Activated CD8-positive, alpha-beta T cell treated with anti-CD3 and anti-CD28 coated beads for 36 hours (primary cell): ENCODE measurements at places on chromosomes 3 and 15. TPM values are rescaled to one million over a fixed set of nuclear protein-coding genes. Genes with fewer than 3 reads are reported as not detected.

The DUT gene
- total RNA-seq: 527 TPM

DNA sequence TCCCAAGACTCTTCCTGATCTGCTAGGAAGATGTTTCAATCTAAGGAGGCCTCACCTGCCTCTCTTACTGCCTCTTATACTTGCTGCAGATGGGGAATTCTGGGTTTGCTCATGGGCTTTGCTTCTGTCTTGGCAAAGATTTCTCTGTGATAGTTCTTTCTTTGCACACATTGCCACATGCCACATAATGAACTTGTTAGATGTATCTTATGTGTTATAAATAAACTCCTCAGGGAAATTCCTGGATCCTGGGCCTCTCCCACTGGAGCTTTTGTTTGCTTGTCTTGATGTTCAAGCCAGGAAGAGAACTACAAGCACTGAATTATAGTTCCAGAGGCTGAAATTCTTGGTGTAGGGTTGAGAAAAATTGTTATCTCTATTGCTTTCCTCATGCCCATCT, 12.2 kb downstream of the RTP1 start:
- DNase-seq: no peak

- no peak for DNase-seq
These were observed 324.9 kb upstream of the TGFBR2 start for GRCh38 chr3:30281526-30281925.

The WDR49 gene
- 0.29 TPM for total RNA-seq

- no peak for DNase-seq
These were observed 25.3 kb downstream of the RAD18 start for GRCh38 chr3:8938021-8938420.

The HGD gene
- total RNA-seq: 0.78 TPM

The AGBL1 gene
- not detected for total RNA-seq

The MRAS gene
- total RNA-seq: not detected

- no peak for DNase-seq
These were observed 30.9 kb downstream of the LRRC49 start for GRCh38 chr15:70923311-70924080.

The LRRIQ4 gene
- not detected for total RNA-seq

GRCh38 chr15:71650603-71651002, 159.8 kb upstream of the NR2E3 start:
- DNase-seq: no peak

GRCh38 chr3:149371001-149371722, 6.3 kb downstream of the TM4SF1 start:
- DNase-seq: no peak

The ALPK3 gene
- 0.16 TPM for total RNA-seq

GRCh38 chr3:75692061-75692460, 27.9 kb downstream of the FRG2C start:
- DNase-seq: no peak

DNA sequence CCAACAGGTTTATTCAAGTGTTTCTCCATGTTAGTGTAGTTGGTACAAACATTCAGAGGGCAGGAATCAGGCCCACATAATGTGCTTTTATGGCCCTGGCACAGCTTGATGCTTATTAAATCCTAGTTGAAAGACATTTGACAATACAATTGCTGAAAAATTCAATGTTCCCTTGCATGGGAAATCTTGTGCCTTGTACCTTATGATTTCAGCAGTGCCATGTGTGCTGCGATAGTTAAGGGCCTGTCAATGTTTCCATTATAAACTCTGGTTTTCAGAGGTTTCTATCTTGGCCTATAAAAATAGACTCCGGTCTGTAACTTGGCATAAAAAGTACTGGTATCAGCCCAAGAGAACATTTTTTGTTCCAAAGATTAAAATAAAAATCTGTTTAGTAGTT, 207.2 kb downstream of the TBC1D5 start:
- DNase-seq: no peak

DNA sequence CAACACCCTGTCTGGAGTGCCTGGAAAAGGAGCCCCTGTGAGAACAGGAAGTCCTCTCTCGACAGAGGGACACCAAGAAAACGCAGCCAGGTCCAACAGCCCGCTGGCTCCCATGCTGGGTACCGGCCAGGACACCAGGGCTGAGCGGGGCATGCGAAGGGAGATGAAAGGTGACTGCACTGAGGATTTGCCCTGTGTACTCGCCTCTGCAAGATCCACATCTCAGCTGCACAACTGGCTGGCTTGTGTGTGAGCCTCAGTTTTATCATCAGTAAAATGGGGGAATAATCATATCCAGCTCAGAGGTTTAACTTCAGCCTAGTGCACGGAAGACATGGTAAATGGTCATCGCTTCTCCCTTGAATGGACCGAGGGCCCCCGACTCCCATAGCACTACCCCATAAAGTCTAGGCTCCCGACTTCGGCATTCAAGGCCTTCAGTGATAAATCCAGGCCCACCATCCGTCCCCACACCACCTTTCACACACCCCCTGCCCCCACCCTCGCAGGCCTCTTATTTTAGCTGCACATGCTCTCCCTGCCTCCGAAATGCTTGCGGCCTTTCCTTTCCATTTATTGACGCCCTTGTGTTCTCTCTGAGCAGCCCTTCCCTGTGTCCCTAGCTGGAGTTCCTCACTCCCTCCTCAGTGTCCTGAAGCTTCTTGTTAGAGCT, 15.8 kb downstream of the ISG20 start:
- DNase-seq: no peak

The NR2E3 gene
- not detected for total RNA-seq

The CX3CR1 gene
- total RNA-seq: 0.34 TPM

GRCh38 chr15:47332481-47332880, 384.8 kb upstream of the SEMA6D start:
- DNase-seq: no peak

DNA sequence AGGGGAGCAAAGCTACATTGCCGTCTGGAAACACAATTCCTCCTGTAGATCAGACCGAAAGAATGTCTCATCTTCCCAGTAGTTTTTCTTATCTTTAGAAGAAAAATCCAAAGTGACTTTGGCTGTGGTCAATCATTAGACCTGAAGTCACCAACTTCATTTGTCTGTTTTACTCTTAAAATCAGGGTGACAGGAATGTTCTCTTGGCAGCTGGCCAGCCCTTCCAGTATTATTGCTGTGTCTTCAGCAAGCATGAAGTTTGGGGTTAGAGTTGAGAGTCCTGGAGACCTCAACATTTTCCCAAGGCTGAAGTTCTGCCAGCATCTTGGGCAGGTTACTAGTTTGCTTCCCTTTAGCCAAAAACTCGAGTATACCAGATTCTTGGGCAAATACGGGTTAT, 32.5 kb downstream of the RSL24D1 start:
- DNase-seq: no peak

GRCh38 chr3:131898346-131898745, 136.5 kb downstream of the CPNE4 start:
- DNase-seq: no peak

DNA sequence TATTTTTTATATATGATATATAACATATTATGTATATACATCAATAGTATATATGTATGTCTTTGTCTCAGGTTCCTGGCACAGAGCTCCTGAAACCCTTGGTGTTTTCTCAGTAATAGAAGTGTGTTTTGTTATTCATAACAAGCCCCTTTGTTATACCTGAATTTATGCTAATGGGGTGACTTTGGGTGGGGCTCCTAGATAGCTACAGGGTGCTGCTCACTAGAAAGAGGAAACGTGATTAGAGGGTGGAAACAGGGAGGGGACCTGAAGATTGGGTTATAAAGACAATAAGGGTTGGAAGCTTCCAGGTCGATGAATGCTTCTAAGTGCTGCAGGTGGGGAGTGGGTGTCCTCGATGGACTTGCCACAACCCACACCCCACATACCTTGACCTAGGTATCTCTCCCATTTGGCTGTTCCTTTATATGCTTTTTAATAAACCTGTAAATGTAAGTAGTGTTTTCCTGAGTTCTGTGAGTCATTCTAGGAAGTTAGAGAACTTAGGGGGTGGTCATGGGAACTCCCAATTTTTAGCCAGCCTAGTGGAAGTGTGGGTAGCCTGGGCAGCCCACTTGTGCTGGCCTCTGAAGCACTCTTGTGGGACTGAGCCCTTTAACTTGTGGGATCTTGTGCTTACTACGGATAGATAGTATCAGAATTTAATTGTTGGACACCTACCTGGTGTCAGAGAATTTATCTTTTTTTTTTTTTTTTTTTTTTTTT, 36.9 kb upstream of the C15orf39 start:
- DNase-seq: no peak

DNA sequence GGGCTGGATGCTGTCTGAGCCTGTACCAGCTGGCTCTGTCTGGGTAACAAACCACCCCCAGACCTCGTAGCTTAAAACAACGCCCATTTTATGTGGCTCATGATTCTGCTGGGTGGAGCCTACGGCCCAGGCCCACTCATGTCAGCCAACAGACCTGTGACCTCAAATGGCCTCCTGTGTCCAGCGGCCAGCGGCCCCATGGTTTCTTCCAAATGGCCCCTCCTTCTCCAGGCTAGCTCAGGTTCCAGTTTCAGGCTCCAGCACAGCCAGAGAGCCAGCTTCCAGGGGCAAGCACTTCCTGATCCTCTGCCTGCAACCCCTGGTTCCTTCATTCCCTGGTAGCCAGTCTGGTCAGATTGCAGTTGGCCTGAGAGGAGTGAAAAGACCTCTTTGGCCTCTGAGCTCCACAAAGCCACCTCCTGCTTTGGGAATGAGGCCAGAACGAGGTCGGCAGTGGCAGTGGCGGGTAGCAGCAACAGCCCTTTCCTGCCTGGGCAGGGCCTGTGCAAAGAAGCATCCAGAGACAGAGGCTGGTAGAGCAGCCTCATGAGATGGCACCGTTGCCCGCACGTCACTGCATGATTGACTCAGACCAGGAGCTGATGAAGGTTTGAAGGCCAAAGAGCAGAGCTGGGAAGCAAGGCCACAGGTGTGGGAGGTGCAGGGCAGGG, 21.0 kb upstream of the PLXNA1 start:
- DNase-seq: no peak

DNA sequence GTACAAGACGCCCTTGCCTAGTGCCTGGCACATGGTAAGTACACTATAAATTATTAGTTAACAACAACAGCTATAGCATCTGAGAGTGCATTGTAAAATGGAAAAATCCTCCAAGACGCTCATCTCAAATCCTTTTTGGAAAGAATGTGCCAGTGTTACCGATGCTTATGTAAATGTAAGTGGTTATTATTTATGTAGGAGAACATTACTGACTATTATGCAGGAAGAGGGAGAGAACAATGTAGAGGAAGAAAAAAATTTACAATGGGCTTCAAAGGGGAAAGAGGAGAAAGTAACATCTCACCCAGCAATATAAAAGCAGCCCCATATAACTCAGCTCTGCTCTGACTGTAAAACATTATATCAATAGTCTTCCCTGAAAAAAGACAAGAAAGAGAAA, 155.3 kb upstream of the LPP start:
- no peak for DNase-seq

The TMC3 gene
- not detected for total RNA-seq

The PLXNA1 gene
- total RNA-seq: 5.1 TPM

DNA sequence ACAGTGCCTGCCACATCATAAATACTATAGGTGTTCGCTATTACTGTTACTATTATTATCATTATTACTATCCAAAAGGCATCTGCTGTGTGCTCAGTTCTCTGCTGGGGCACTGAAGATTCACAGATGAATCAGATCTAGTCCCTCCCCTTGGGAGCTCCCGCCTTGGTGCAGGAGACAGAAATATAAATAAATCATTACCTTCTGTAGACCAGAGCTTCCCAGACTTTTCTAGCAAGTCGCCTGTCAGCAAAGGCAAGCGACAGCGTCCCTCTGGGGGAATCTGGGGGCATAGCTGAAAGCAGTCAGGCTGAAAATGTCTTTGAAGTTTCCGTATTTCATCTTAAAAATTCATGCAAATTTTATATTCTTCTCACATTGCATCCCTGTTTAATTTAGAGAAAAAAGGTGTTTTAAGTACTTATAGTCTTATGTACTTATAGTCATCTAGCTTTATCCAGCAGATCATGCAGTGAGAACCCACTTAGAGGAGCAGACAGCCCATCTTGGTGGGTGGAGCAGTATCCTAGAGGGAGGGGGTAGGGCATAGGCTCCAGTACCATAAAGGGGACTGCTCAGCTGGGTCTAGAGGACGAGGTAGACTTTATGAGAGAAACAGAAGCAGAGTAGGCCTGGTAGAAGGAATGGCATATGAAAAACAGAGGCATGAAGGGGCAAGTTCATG, 10.4 kb upstream of the BRPF1 start:
- DNase-seq: no peak

The PLA2G4E gene
- total RNA-seq: not detected

The IGF2BP2 gene
- 0.52 TPM for total RNA-seq

The SLC51B gene
- not detected for total RNA-seq

The LNP1 gene
- total RNA-seq: 2.5 TPM

The ZMYND10 gene
- 1.5 TPM for total RNA-seq

GRCh38 chr15:41559239-41559782, 299 bp downstream of the TYRO3 start:
- DNase-seq: no peak

- no peak for DNase-seq
These were observed 220.1 kb downstream of the TUSC7 start for GRCh38 chr3:116929505-116930222.

DNA sequence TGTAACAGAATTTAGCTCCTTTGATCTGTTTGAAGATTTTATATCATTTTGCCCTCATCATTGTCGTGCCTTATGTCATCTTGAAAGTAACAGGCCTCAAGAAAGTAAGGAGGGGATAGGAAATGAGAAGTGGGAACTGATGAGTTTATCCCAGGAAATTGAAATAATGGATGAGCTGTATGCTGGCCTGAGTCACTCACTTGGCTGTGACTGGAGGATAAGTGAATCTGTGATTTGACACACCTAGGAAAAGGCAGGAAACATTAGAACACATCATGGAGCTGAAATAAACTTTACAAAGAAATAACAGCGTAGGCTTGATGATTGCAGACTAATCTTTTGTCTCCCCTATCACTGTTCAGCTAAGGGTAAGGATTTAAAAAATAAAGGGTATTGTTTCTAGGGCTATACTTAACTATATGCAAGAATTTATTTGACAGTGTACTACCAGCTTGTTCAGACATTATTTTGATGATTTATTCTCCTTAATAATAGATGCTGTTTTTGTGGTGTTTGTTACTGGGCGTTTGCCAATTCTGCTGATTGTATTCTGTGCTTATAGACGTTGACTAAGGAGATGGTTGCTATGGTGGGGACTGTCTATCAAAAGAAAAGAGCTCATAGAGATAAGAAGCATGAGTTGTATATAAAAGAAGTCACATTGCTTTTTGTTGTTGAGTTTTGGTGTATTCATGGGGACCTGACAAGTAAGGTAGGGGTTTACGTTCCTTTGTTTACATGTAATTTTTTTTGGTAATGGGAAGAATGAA, 105.6 kb upstream of the ROPN1 start:
- DNase-seq: no peak

The DNAJC17 gene
- total RNA-seq: 35.8 TPM

DNA sequence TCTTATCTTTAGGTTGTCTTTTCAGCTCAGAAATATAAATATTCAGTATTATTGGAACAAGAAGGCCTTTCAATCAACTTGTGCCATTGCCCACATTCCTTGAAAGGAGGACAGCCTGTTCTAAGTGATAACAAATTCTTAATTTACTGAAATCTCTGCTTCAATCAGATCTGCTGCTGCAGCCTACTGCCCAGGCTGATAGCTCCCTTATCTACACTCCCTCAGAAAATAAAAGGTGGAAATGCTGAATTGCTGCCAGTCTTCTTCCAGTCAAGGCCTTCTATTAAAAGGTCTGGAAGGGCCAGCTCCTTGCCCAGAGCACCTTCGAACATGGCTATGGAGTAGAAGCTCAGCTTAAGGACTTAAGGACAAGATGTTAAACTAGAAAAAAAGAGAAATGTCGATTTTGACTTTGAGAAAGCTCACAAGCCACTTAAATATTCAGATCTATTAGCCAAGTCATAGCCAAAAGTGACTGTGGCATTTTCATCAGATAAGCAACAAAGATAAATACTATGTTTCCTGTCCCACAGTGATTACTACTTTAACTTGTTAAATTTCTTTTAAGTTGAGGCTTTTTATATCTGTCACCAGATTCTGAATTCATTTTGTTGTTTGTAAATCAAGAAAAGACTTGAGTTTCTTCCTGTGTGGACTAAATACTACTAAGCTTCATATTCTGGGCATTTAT, 480.5 kb upstream of the CBLB start:
- DNase-seq: no peak
